ENCODE measurements at places on chromosomes 5 and 9.

GRCh38 chr9:82969291-82969690 is 93.7 kb downstream of the RASEF start:
- no peak for DNase-seq

DNA sequence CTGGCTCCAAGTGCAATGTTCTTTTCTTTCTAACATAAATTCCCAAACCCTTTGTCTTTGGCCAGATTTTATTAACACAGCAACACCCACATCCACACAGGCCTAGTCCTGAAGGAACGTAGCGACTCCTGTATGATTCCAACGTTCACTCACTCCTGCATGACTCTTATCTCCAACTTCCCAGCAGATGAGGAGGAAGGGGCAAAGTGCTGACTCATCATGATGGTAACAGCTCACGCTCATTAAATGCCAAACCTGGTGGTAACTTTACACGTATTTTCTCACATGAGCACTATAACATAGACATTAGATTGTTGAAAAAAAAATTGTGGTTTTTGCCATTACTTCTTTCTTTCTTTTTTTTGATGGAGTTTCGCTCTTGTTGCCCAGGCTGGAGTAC is 1349.5 kb downstream of the EFNA5 start:
- no peak for DNase-seq

GRCh38 chr5:177458912-177459350 is 12.3 kb downstream of the PRR7 start:
- DNase-seq, result no peak

- no peak for DNase-seq
Observed at GRCh38 chr9:134455537-134455933, 129.3 kb downstream of the RXRA start.

DNA sequence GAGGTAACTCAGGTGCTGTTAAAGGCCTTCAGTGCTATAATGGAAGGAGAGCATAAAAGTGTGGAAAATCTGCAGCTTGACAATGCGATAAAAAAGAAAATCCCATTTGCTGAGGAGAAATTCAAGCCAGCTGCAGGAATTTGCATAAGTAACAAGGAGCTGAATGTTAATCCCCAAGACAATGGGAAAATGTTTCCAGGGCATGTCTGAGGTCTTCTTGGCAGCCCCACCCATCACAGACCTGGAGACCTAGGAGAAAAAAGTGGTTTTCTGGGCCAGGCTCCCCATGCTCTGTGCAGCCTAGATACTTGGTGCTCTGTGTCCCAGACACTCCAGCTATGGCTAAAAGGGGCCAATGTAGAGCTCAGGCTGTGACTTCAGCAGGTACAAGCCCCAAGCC is 1159.6 kb downstream of the CDH18 start:
- DNase-seq, result no peak

DNA sequence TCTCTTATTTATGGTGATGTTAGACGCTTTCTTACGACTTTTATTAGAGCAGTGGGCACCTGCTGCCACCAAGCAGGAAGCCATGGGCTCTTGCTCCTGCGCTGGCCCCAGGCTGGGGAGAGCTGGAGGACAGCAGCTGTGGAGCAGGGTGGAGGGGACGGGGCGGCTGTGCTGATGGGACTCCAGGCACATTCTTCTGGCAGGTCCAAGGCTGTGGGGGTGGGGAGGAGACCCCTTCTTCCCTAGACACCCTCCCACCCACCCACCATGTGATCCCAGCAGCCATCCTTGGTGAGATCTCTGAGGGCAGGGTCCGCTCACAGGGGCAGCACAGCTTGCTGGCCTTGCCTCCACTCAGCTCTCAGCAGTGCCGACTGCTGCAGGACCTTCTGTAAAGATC is 192.6 kb upstream of the IRX4 start:
- no peak for DNase-seq

DNA sequence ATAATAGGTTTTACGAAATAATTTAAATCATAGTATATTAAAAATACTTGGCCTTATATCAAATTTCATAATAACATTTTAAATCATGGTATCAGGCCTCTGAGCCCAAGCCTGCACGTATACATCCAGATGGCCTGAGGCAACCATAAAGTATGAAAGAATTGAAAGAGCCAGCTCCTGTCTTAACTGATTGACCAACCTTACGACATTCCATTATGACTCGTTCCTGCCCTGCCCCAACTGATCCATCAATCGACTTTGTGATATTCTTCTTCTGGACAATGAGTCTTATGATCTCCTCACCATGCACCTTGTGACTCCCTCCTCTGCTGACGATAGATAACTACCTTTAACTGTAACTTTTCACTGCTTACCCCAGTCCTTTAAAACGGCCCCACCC is 545.0 kb downstream of the MTRR start:
- DNase-seq, result no peak
